ENCODE measurements at places on chromosomes 6 and 20. TPM values are rescaled to one million over a fixed set of nuclear protein-coding genes. Genes with fewer than 3 reads are reported as not detected.
A peak's percentile ranks its signal among the peaks of the same experiment; 100 is the strongest.

DNA sequence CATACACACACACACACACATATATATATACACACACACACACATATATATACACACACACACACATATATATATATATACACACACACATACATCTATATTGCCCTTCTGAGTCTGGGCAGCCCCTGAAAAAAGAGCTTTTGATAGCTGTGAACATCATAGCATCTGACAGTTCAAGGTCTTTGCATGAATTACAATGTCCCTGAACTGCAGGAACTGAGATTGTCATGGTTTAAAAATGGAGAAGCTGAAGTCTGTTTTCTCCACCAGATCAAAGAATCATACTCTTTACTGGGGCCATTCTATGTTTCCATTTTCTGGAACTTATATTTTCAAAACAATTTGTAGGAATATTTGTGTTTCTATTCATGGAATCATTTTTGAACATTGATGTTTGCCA lies 189.8 kb downstream of the ZDHHC14 start:
- H3K4me1 ChIP-seq: no peaks in the 10 kb centered on the region
- no peaks in the 10 kb centered on the region for H3K27me3 ChIP-seq
- H3K36me3 ChIP-seq: no peaks in the 10 kb centered on the region
- no peak overlapping the region for H3K4me3 ChIP-seq
- H3K27ac ChIP-seq: no peak overlapping the region

DNA sequence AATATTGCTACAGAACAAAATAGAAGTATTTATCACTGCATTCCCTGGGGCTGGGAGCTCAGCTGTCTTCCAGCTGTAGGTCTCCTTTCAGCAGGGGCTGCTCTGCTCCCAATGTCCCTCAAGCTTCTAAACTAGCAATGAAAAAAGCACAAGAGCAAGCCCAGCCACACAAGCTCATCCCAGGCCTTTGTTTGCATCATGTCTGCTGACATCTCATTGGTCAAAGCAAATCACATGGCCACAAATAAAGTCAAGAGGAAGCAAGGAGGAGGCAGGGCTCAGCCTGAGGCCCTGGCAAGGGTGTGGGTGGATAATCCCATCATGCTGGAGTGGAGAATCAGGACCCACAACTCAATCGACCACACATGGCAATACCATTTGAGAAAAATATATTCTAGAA lies 2.2 kb upstream of the BFSP1 start:
- H3K4me1 ChIP-seq: peaks cover 8% of the 10 kb centered on the region
- no peak overlapping the region for H3K4me3 ChIP-seq
- no peak for DNase-seq
- H3K36me3 ChIP-seq: no peaks in the 10 kb centered on the region
- no peaks in the 10 kb centered on the region for H3K27me3 ChIP-seq

- peak overlapping the region; percentile 97 for H3K27ac ChIP-seq
- H3K4me3 ChIP-seq: no peak overlapping the region
- DNase-seq: no peak
- H3K27me3 ChIP-seq: no peaks in the 10 kb centered on the region
These were observed 74.5 kb downstream of the GFOD1 start for GRCh38 chr6:13412639-13413465.

GRCh38 chr6:43714311-43715055 lies 26.9 kb upstream of the MRPS18A start:
- H3K36me3 ChIP-seq: no peaks in the 10 kb centered on the region
- no peaks in the 10 kb centered on the region for H3K27me3 ChIP-seq

GRCh38 chr20:36802326-36803222 lies 29.0 kb upstream of the DSN1 start:
- no peak overlapping the region for H3K4me3 ChIP-seq
- DNase-seq: no peak
- H3K27me3 ChIP-seq: no peaks in the 10 kb centered on the region
- H3K36me3 ChIP-seq: peaks cover 53% of the 10 kb centered on the region

DNA sequence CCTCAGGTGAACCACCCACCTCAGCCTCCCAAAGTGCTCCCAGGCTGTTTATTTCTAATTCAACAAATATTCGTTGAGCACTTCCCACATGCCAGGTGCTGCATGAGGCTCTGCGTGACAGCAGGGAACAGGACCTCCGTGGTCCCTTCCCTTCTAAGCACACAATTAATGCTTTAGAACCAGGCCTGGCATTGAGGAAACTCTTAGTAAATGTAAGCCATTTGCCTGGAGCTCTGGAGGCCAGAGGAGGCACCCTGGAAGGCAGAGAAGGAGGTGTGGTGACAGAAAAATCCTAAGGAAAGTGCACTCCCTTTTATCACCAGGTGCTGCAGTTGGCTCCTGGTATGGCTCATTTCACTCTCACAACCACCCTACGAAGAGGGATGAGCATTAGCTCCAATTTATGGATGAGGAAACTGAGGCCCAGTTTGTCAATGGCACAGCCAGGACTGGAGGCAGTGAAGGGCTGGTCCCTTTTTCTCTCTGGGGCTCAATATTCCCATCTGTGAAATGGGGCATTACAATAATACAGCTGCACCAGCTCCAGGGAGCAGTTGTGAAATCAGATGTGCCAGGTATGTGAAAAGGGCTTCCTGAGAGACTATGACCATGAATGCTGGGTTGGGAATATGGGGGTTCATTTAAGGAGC lies 8.1 kb upstream of the ID1 start:
- H3K4me3 ChIP-seq: no peak overlapping the region
- H3K27ac ChIP-seq: peak overlapping the region; percentile 82
- H3K27me3 ChIP-seq: no peaks in the 10 kb centered on the region
- no peaks in the 10 kb centered on the region for H3K36me3 ChIP-seq
- H3K4me1 ChIP-seq: peaks cover 10% of the 10 kb centered on the region

DNA sequence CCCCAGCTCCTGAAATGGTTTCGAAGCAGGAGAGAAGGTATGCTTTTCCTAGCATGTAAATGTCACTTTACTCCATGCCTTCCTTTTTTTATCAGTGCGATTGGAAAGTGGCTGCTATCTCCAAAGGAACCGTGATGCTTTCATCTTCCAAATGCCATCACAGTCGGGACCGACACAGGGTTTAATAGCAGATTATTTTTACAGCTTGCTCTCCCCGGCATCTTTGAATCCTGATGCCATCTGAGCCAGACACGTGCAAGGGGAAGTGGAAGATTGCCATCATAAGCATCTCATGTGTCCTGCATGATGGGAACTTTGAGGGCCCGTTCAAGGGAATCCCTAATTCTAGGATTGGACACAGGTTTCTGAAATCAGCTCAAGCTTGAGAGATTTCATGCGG lies 253.4 kb upstream of the KCNG1 start:
- no peak overlapping the region for H3K4me3 ChIP-seq
- peaks cover 5% of the 10 kb centered on the region for H3K4me1 ChIP-seq
- no peak overlapping the region for H3K27ac ChIP-seq
- H3K27me3 ChIP-seq: no peaks in the 10 kb centered on the region
- H3K36me3 ChIP-seq: no peaks in the 10 kb centered on the region
- DNase-seq: no peak

DNA sequence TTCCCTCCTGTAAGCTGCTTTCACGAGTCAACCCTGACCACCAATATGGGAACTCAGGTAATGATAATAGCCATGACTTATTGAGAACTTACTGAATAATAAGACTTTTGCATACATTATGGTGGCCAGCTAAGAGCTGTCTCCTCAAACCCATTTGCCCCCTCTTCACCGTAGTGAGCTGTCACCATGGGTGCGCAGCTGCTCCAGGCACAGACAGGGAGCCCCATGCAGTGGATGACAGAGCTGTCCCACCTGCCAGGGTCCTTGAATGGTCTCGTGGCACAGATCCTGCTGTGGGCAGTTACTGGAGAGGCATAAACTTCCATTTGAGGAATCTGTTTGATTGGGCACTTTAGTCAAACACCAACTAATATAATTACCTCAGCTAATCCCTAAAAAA lies 1.9 kb downstream of the SLC22A16 start:
- no peak for DNase-seq
- no peaks in the 10 kb centered on the region for H3K27me3 ChIP-seq
- no peak overlapping the region for H3K4me3 ChIP-seq
- no peaks in the 10 kb centered on the region for H3K4me1 ChIP-seq
- H3K27ac ChIP-seq: no peak overlapping the region
- no peaks in the 10 kb centered on the region for H3K36me3 ChIP-seq

- no peaks in the 10 kb centered on the region for H3K4me1 ChIP-seq
- DNase-seq: no peak
- no peaks in the 10 kb centered on the region for H3K27me3 ChIP-seq
- H3K36me3 ChIP-seq: no peaks in the 10 kb centered on the region
- H3K4me3 ChIP-seq: no peak overlapping the region
These were observed 61.0 kb upstream of the NHSL1 start for GRCh38 chr6:138560130-138560860.

DNA sequence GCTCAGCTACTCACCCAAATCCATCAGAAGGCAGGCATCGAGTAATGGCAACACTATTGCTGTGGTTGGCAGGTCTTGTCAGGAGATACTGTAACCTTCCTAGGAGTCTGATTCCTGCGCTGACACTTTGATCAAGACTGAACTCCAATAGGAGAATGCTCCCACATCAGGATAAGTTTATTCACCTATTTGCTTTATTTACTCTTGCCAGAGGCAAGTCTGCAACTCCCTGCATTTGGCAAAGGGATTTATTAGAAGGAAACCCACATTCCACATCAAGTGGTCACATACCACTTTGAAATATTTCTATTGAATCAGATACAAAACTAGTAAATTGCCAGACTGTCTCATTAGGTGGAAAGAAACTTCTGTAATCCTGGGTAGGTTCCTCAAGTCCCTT lies 43.5 kb downstream of the ZFAND3 start:
- peaks cover 42% of the 10 kb centered on the region for H3K4me1 ChIP-seq
- H3K27ac ChIP-seq: no peak overlapping the region
- H3K36me3 ChIP-seq: no peaks in the 10 kb centered on the region
- DNase-seq: no peak

Gene TBC1D22B
- 11.6 TPM for total RNA-seq

Gene MROH8
- total RNA-seq: 12.7 TPM

Gene SSTR4
- total RNA-seq: not detected

Gene SCUBE3
- total RNA-seq: 101 TPM
